Mesothelial cell of epicardium (in vitro differentiated cells): ENCODE measurements at places on chromosomes 4 and X.

DNA sequence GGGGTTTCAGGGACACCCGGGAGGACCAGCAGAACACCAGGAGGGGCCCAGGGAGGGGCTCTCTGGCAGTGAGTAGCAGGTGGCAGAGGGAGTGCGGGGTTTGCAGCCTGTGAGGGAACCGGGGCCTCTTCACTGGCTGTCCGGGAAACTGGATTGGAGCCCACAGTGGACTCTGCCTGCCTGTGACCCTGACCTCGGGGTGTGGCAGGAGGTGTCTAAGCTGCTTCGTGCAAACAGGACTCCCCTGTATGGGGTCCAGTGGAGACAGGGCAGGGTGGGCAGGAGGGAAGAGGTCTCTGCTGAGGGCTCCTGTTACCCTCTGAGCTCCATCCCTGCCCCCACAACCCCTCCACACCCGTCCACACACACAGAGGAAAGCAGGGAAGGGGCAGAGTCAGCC, 50.1 kb downstream of the FAM53A start:
- DNase-seq = no peak

GRCh38 chr4:84877051-84877833, 89.2 kb downstream of the WDFY3 start:
- DNase-seq = no peak

DNA sequence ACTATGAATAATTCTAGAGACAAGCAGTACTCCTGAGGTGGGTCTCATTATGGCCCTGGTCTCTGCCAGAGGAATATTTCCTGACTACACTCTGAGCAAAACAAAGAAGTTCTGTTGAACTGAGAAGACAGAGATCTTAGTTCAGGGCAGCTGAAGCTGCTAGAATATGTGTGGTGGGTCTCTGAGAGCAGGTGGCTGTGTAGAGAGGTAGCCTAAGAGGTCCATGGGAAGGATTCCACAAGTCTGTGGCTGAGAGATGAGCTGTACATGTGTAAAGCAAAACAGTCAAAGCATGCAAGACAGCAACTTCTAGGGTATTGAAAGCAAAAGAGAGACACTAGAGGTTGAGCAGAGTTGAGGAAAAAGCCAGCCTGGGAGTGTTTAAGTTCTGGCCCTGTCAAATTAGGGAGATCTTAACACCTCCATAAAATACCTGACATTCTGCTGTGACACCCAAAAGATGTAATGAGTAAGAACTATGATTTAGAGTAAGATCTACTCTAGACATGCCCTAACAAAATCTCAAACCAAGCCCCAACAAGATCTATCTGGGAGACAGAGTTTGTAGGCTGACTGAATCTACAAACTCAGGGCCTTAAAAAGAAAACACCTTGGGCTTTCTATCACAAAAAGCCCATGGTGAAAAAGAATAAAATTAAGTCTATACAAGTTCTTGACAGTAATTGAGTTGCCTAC, 274.4 kb downstream of the BANK1 start:
- no peak for DNase-seq

- DNase-seq = no peak
Observed at GRCh38 chr4:545612-546011, 30.5 kb downstream of the TMEM271 start.

DNA sequence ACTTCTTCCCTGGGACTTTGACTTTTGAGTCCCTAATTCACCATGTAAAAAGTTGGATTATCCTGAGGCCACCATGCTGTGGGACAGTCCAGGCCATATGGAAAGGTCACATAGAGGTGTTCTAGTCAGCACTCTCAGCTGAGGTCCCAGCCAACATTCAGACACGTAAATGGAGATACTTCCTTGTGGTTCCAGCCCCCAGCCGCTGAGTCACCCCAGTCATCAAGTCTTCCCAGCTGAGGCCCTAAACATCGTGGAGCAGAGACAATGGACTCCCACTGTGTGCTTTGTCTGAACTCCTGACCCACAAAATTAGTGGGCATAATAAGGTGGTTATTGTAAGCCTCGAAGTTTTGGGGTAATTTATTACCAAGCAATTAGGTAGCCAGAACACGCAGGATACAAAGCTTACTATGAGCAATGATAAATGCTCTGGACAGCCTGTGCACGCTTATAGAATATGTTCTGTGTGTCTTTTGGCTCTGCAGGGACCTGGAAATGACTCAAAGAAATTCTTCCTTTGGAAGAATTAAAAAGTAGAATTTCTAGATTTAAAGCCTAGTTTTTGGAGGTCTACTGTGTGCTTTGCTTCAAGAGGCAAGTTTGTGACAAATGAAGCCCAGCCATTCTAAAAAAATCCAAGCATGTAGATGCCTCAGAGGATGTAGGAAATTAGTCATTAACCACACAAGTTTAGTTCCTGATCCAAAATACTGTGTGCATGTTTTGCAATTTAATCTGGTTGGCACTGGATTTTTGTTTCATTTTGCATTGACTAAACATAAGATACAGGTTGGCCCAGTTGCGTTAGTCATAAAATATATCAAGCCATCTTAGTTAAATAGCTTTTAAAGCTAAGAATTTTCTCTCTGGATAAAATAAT, 33.2 kb upstream of the SLC9A7 start:
- DNase-seq = no peak

DNA sequence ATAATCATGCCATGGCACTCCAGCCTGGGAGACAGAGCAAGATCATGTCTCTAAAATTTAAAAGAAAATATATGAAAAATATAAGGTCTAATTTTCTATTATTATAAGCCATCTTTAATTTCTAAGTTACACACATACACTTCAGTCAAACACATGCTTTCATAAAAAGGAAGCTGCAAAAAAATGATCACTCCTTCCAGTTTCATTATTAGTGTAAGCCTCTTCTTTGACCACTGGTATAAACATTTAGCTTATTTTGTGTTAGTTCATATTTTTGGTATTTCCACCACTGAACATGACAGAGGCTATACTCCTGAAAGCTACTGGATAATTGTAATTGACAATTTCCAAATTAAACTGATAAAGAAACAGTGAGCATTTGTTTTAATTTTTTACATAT, 163.3 kb upstream of the USP38 start:
- DNase-seq = no peak

- no peak for DNase-seq
Observed at GRCh38 chr4:76024065-76024464, 768 bp upstream of the CXCL10 start.

- DNase-seq = no peak
Observed at GRCh38 chr4:111037591-111038360, 414.9 kb upstream of the PITX2 start.

GRCh38 chr4:22903913-22904312, 211.2 kb downstream of the GBA3 start:
- no peak for DNase-seq

GRCh38 chrX:9612146-9612505, 147.3 kb downstream of the TBL1X start:
- no peak for DNase-seq

DNA sequence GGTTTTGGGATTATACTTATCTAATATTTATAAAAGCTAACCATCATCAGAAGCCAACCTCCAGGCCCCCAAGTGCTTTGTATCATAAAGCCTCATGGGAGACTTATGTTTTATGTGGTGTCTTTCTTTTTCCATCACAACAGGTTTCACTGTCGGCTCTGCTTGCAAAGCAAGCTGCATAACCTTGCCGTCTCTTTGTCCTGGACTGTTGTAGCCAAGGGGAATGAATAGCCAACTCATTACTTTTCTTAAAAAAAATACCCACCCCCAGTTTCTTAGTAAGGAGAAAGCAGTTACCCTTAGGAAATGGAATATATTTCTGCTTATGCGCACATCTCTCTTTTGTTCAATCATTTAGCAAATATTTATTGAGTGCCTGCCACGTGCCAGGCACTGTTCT, 40.7 kb downstream of the FAM184B start:
- no peak for DNase-seq

DNA sequence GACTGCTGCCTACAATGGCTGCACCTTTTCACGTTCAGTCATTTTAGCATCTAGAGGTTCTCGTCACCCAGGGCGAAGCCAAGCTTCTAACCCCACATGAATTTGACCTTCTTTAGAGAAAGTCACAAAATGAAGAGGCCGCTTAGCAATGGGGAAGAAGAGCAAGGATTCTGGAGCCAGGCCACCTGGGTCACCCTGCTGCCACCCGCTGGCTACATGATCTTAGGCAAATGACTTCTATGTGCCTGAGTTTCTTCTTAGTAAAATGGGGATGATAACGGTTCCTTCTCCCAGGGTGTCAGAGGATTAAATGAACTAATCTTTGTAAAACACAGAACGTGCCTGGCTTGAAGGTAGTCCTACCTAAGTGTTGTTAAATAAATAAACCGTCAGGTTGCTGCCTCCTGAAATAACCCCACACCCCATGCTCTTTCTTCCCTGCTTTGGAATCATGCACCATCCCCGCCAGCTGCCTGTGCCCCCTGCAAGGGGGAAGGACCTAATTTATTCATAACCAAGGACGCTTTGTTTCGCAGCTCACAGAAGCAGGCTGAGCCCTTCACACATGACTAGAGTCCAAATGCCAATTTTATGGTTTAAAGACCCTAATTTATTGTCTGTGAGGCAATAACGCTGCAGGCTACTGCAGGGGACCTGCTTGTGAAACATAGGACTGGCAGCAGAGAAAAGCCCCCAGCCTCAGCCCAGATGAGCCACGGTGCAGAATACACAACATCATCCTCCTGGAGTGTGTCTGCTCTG, 28.6 kb upstream of the NSG1 start:
- DNase-seq = no peak

- DNase-seq = no peak
Observed at GRCh38 chr4:2301225-2301642, 39.3 kb upstream of the MXD4 start.

GRCh38 chr4:147732518-147733235, 789 bp downstream of the ARHGAP10 start:
- DNase-seq = peak; percentile 58

DNA sequence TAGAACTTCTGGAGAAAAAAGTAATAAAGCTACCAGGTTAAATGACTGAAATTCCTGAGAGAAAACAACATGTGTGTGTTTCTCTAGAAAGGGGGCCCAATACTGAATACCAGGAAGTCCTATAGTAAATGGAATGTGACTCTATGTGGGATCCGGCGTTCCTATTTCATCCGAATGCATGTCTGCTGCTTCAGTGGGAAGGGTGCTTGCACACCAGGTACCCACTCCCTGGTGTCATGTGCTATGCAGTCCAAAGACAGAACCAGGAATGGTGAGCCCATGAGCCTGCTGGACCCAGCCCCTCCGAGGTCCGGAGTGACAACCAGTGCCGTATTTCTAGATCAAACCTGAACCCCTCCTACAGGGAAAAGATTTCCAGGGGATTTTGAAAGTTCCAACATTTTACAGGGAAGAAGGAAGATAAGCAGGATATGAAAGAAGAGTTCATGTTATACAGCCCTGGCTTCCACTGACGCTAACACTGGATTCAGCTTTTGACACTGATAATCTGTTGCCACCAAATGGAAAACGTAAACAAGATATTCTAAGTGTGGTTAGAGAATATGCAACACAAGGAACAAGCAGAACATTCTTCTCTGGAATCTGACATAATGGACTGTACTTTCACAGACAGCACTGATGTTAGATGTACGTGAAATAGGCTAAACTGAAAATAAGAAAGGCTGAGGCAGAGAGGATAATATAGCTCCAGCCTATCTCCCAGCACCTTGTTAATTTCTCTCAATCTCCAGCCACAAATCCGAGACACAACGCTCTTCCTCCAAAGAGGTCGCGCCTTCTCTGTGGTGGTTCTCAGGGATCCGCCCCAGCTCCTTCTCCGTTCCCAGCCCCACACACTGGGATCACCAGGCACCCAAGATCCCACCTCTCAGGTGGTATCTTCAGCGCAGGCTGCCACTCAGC, 725 bp upstream of the CXCL1 start:
- no peak for DNase-seq

DNA sequence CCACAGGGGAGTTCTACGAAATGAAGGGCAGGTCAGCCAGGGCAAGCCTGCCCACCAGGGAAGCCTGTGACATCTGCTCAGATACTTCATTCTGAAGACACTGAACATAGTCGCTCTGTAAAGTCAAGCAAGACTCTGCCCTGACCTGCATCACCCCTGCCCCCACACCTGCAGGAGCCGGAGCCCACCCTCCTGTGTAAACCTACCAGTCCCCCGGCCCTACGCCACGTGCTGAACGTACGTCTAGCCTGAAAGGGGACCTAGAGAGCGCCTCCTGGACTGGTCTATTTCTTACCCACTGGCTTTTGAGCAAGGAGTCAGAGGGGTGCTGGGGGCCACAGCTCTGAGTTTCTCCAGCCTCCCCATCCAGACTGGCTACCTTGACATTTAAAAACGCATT, 11.6 kb downstream of the CCNQ start:
- DNase-seq = no peak

- DNase-seq = no peak
Observed at GRCh38 chr4:26731351-26732035, 129.1 kb upstream of the STIM2 start.

DNA sequence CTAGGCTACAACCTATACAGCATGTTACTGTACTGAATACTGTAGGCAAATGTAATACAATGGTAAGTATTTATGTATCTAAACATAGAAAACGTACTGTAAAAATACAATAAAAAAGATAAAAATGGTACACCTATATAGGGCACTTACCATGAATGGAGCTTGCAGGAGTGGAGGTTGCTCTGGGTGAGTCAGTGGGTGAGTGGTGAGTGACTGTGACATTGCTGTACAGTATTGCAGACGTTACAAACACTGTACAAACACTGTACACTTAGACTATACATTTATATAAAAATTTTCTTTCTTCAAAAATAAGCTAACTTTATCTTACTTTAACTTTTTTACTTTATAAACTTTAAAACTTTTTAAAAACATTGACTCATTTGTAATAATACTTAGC, 190.3 kb upstream of the NR3C2 start:
- DNase-seq = no peak

- DNase-seq = no peak
Observed at GRCh38 chr4:42391981-42392380, 5.3 kb upstream of the SHISA3 start.

- peak; percentile 72 for DNase-seq
Observed at GRCh38 chrX:49165901-49166881, 3.6 kb downstream of the MAGIX start.

DNA sequence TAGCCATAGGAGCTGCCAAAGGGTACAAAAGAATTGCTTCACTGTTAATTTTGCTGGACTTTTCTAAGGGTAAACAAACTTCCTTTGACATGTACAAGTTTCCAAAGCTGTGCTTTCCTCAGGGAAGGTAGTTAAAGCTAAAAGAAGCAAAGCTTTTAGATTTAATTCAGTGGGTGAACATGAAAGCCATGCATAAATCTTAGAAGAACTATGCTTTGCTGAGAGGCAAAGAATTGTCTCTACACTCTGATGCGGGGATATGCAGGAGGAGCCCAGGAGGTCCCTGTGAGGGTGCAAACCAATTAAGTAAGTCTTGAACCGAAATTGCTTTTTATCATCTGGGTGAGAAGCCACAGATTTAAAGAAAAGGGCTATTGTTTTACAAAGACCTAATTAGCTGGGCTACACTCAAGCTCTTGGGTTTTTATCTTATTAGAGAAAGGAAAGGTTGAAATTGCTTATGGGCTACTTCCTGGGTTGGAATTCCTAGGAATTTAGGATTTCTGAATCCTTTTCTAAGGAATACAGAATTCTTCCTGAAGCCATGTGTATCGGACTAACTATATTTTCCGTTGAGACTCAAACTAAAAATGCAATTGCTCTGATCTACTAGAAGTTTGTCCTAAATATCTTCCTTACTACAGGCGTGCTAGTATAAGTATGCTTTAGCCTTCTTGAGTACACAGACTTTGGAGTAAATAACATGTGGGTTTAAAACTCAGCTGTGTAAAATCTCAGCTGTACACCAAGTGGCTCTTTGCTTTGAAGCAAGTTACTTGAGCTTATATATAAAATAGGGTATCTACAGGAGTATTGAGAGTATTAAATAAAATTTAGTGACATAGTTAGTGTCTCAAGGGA, 188.4 kb upstream of the ANK2 start:
- DNase-seq = no peak
